T-helper 17 cell (primary cell): ENCODE measurements at places on chromosomes 4 and X.
A peak's percentile ranks its signal among the peaks of the same experiment; 100 is the strongest.

DNA sequence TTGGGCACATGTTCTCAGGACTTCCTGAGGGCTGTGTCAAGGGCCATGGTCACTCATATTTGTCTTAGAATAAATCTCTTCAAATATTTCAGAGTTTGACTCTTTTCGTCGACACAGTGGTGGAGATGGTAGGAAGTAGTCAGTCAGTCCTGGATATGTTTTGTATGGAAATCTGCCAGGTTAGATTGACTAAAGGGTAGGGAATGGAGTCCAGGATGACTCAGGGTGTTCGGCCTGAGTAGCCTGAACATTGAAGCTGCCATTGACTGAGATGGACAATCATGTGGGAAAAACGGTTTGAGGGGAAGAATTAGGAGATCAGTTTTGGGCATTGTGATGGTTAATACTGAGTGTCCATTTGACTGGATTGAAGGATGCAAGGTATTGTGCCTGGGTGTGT is 177.1 kb upstream of the CENPE start:
- DNase-seq, result no peak

DNA sequence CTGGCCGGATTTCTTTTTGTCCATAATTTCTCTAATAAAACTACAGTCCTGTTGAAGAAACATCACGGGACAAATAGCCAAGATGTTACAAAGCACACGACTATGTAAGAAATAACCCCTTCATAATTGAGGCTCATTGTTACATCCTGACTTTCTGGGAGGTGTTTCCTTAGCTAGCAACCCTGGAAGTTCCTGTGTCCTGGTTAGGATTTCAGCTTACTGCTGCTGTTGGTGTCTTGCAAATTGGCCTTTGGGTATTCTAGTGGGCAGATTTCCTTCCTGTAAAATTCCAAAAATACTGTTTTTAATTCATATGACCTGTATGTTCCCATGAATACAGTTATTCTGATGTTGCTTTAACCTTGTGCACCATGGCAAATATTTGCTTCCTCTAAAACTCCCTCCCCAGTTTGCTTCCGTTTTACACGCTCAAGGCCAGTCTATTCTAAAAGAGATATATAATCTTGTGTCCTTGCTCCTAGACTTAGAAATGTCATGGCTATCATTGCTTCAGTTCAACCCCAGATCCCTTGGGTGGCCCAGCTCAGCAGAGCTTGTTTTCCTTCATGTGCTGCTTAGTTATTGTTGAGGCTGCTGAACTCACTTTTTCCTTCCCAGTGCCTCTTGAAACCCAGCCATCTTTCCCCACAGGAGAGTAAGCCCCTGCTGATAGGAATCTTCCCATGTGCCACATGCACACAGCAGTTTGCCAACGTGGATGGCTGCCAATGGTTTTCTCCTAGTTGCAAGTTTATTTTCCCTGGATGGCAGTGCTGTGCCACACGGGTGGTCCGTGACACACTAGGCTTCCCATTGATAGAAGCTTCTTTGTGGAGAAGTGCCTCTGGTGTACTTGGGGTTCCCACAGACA is 75.8 kb downstream of the TSPAN7 start:
- DNase-seq, result no peak

DNA sequence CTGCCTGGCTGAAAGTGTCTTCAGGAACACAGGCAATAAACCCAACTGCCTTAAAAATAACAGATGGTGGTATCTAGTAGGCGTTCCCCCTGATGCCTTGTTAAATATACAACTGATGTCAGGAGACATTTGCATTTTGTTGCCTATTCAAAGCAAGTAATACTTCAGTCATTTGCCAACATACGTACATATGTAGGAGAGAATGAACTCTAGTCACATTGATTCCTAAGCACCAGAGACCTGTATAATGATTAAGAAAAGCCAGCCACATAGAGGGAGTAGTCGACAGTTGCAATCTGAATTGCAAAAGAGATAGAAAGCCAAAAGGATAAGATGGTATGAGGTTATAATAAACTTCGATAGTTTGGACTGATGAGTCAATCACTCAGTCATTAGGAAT is 191.0 kb upstream of the EMCN start:
- no peak for DNase-seq

DNA sequence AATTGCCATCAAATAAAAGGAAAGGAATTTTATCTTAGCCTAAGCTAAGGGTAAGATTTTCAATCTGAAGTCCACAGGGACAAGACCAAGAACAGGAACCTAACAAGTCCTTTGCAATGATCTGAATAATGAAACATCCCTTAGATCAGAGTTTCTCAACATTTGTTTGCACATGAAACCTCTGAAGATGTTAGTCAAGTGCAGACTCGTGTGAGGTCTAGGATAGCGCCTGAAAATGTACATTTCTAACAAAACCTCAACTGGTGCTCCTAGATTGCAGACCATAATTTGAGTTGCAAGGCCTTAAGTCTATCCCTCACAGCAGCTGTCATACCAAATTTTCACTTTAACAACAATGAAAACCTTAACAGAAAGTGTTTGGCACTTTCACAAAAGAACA is 337.6 kb downstream of the DMD start:
- no peak for DNase-seq

DNA sequence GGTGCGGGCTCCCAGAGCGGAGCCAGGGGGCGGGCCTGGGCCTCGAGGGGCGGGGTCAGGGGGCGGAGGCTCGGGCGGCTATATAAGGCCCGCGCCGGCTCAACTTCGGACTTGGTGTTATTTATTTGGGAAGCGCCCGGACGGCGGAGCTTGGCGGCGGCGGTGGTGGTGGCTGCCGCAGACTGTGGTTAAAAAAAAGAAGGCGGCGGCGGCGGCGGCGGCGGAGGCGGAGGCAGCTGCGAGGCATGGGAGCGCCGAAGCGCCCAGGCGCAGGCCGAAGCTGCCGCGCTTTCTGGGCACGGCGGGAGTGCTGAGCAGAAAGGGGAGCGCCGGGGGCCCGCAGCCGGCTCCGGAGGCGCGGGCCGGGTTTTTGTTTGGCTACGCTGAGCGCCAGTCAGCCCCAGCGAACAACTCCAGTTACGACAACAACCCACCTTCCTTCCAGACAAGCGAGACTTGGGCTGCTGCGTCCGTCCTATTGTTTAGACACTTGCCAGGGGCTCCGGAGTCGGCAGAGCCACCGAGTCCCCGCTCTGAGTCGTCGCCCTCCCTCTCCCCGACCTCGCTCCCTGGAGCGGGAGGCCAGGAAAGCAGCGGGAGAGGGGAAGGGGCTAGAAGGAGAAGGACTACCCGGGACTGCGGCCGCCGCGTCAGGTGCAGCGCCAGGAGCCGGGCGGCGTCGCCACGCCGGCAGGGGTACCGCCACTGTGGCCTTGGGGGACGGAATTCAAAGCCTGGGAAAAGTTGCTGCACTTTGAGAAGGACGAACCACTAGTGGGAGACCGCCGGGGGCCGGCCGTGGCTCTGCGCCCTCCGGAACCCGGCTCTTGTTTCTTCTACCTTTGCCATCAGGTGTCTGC is at the start of gene SLIT2:
Gene SLIT2, plus strand, starts transcription at position 110 of the 860 bp plus-strand sequence. CDS start 1,911 bp downstream, outside the sequence.
- peak; percentile 10 for DNase-seq

GRCh38 chrX:30283456-30284200 is 25.6 kb downstream of the NR0B1 start:
- no peak for DNase-seq

GRCh38 chr4:150744570-150744969 is 162.6 kb downstream of the MAB21L2 start:
- no peak for DNase-seq

GRCh38 chr4:76579596-76580375 is 144.8 kb downstream of the SHROOM3 start:
- DNase-seq, result no peak

GRCh38 chrX:53241558-53241957 is 16.6 kb upstream of the KDM5C start:
- no peak for DNase-seq

DNA sequence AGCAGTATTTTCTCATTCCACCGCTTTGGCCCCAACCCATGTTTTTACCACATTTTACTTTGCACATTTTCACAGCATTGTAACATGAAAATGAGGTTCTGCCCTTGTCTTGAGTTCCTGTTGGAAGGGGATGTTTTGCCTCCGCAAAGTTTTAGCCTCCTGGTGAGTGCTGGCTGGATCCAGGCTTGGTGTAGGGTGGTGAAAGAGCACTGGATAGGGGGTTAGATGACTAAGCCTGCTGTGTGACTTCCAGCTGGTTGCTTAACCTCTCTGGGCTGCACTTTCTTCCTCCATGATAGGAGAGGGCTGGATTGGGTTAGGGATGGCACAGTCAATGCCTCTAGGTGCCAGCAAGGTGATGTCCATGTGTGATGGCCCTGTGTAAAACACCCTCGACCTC is 28.9 kb downstream of the CYTL1 start:
- DNase-seq, result no peak

- no peak for DNase-seq
Measured at GRCh38 chrX:144335402-144335801, 451.5 kb downstream of the UBE2NL start.

- DNase-seq, result no peak
Measured at GRCh38 chrX:41711021-41711667, 12.8 kb upstream of the GPR82 start.

DNA sequence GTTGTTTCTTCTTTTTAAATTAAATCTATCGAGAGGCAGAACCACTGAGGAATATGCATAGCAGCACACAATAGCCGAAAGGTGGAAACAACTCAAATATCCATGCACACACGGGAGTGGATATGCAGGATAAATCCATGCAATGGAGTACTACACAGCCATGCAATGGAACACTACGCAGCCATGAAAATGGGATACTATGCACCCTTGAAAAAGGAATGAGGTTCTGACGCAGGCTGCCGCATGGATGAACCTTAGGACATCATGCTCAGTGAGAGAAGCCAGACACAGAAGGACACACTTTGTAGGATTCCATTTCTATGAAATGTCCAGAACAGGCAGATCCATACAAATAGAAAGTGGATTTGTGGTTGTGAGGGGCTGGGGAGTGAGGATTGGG is 18.4 kb upstream of the P2RY8 start:
- no peak for DNase-seq

DNA sequence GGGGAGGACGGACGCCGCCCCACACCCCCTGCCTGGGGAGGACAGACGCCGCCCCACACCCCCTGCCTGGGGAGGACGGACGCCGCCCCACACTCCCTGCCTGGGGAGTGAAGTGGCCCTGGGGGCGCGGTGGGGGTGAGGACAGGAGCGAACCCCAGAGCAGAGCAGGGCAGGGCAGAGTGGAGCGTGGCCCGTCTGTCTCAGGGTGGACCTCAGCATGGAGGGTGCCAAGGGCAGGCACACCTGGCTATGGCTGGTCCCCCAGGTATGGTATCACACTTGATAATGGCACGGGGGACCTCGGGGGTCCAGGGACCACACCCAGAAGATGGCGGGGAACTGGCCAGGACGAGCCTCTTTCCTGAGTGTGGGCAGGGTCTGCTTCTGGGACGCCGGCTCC is 9.6 kb downstream of the LRPAP1 start:
- no peak for DNase-seq

DNA sequence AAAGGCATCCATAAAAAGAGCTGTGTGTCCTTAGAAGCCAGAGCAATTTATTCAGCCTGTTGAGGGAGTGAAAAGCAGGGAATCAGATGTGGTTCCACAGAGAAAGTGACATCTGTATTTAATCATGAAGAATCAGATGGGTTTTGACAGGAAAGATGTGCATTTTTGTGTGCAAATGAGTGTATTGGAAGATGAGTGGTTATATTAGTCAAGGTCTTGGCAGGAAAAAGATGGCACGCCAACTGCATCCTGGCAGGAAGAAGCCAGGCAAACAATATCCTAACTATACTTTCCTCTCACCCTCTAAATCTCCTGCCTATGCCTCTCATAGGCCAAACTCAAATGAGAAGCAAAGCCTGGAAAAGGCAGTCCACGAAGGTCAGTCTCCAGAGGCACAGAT is 59.1 kb downstream of the SCFD2 start:
- no peak for DNase-seq

DNA sequence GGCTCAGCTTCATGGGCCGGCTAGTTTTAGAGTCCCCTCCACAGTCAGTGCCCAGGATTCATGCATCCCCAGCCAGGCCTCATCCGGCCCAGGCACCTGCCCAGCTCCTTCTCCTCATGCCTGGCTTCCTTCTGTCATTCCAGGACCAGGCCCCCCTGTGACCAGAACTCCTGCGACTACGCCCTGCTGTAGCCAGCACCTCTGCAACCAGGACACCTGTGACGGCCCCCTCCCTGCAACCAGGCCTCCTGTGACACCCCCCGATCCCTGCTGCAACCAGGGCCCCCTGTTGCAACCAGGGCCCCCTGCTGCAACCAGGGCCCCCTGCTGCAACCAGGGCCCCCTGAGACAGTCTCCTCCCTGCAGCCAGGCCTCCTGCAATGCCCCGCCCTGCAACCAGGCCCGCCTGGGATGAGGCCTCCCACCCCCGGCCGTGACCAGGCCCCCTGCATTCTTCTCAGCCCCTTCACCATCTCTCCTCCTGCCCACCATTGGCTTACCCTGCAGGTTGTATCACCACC is 46.8 kb downstream of the HTRA3 start:
- no peak for DNase-seq

DNA sequence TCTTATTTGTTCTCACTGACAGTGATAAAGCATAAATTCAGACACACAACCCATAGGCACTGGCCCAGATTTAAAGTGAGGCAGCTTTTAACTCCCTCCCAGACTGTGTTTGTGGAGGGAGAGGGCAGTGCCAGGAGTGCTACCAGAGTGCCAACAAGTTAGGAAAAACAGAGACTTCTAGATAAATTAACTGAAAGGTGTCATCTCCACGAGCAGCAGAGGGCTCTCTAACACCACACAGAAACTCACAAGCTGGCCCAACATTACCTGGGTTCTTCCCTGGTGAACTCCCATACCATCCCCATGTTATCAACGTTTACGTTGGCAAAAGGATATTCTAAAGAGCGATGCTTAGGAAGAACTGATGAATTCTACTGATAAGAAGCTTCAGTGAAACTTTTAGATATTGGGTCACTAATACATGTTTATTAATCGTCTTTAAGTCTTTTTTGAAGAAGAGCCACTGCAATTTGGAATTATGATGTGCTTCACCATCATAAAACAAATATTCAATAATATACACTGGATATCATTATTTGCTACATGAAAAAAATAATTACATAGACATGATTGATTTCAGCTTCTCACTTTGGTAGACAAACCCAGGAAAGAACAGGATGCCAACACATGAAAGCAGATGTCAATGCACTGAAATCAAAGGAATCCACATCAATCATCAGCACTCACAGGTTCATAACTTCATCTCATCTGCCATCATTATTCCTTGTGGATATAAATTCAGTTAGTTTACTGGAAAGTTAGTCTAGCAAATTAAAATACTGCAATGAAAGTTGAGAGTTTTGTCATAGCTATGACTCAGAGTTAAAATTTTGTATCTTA is 121.2 kb upstream of the NAP1L5 start:
- DNase-seq, result peak; percentile 13
